NCI-H82 (cell line): ENCODE measurements at places on chromosomes 7 and 10.
A peak's percentile ranks its signal among the peaks of the same experiment; 100 is the strongest.

- DNase-seq, result peak; percentile 65
These were observed 132.1 kb downstream of the NRBF2 start for GRCh38 chr10:63265222-63265617.

- DNase-seq, result peak; percentile 9
These were observed 236.6 kb upstream of the PPP1R3A start for GRCh38 chr7:114155116-114156110.

DNA sequence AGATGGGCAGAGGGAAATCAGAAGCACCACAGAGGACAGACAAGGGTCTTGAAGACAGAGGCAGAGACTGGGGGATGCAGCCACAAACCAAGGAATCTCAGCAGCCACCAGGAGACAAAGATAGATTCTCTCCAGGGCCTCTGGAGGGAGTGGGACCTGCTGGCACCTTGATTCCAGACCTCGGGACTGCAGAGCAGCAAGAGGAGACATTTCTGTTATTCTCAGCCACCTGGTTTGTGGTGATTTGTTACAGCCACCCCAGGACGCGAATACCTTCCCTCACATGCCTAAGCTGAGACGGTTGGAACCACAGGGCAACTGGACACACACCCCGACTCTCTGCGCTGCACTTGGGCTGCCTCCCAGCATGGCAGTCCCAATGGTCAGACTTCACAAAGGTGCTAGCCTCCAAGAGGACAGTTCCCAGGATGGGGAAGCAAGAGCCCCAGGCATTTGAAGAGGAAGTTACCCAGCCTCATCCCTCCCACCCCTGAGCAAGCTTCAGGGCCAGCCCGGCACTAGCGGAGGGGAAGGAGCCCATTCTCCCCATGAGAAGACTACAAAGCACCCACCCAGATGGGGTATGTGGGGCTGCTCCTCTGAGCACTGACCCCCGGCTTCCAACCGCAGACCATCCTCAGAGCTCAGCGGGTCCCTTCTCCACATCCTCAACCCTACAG, 104.6 kb upstream of the INSIG1 start:
- DNase-seq, result no peak

DNA sequence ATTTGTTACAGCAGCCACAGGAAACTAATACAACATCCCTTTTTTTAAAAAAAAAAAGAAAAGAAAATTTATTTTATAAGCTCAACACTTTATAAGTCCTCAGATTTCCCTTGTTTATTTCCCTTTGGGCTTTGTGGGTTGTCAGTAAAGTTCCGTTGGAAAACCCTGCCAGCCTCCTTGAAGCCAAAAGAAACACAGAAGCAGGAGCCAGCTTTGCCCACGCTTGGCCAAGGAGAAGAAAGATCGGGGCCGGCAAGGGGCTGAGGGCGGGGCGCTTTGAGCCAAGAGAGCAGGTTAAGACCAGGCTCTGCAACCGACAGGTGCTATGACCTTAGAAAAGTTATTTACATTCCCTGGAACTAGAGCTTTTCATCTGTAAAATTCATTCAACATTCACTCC, 72.7 kb downstream of the RGS10 start:
- DNase-seq, result no peak

- DNase-seq, result no peak
These were observed 39.9 kb downstream of the LRRC18 start for GRCh38 chr10:48899781-48900180.

DNA sequence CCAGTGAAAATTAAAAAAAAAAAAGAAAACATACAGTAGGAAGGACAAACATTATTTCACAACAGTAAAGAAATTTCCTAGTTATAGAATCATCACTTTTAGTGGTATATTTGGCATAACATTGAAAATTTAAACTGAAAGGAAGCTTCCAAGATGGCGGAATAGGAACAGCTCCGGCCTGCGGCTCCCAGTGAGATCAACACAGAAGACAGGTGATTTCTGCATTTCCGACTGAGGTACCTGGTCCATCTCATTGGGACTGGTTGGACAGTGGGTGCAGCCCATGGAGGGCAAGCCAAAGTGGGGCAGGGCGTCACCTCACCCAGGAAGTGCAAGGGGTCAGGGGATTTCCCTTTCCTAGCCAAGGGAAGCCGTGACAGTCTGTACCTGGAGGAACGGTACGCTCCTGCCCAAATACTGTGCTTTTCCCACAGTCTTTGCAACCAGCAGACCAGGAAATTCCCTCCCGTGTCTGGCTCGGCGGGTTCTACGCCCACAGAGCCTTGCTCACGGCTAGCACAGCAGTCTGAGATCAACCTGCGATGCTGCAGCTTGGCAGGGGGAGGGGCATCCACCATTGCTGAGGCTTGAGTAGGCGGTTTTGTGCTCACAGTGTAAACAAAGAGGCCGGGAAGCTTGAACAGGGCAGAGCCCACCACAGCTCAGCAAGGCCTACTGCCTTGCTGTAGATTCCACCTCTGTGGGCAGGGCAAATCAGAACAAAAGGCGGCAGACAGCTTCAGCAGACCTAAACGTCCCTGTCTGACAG, 19.4 kb downstream of the PON3 start:
- DNase-seq, result no peak

DNA sequence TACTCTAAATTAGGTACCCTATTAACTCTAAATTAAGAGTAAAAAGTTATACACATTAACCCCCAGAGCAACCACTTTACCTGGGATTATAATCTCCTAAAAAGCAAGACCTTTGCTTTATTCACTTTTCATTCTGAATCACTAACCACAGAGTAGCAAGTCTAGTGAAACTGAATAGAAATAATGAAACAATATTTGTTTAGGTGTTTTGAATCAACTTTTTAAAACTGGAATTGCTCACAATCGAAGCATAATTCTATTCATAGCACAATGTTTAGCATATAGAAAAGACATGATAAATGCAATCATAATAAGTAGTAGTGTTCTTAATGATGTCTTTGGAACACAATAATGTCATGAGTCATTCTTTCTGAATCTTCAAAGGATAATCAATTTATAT, 37.0 kb upstream of the CASD1 start:
- DNase-seq, result no peak

- DNase-seq, result no peak
These were observed 36.1 kb downstream of the PPP1R3C start for GRCh38 chr10:91596825-91597196.

- DNase-seq, result peak; percentile 37
These were observed 64.0 kb upstream of the PCBD1 start for GRCh38 chr10:70952401-70952800.

DNA sequence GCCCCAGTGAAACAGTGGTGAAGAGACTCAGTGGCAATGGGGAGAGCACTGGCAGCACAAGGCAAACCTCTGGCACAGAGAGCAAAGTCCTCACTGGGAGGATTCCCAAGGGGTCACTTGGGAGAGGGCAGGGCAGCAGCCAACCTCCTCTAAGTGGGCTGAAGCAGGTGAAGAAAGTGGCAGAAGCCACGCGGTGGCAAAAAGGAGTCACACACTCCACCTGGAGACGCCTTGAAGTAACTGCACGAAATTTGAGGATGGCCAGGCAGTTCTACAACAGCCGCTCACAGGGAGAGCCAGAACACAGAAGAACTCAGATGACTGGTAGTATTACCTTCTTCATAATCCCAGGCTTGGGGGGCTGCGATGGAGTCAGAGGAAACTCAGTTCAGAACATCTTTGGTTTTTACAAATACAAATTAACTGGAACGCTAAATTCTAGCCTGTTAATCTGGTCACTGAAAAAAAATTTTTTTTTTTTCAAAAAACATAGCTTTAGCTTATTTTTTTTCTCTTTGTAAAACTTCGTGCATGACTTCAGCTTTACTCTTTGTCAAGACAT, 574 bp upstream of the IL6 start:
- DNase-seq, result peak; percentile 68

DNA sequence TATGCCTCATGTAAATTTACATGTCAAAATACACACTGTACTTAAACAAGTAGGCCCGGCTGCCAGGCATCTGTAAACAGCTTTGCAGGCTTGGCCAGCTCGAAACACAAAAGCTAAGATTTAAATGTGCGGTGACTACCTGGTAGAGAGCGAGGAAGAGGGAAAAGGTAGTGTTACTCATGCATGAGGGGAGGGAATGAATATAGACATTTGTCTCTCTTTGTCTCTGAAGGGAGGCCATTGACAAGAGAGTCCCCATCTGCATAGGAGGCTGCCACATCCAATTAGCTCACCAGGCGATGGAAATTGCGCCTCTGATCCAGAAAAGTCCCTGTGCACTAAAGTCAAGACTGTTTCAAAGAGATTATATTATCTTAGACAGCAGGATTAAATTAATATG, 535.8 kb downstream of the PTPRN2 start:
- no peak for DNase-seq

DNA sequence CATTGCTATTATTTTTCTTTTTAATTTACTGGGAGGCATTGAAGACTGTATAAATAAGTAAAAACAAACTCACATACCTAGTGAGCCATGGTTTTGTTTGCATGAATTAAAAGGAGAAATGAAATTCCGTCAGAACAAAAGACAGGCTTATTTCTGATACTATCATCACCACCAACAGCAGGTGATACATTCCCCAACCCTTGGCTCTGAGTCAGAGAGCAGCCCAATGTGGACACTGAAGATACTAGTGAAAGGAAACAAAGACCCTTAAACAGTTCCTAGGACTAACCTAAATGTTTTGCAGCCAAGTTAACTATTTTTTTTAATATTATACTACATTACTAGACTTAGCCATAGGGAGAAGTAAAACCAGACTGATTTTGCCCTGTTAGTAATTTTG, 31.6 kb downstream of the CHRM2 start:
- no peak for DNase-seq
